ENCODE measurements at places on chromosomes 3 and 15. TPM values are rescaled to one million over a fixed set of nuclear protein-coding genes. Genes with fewer than 3 reads are reported as not detected.

CLSTN2 gene
- total RNA-seq: 4.5 TPM

- no peak for DNase-seq
- peaks cover 11% of the 10 kb centered on the region for H3K4me1 ChIP-seq
- no peak overlapping the region for H3K4me3 ChIP-seq
- H3K36me3 ChIP-seq: no peaks in the 10 kb centered on the region
- H3K27me3 ChIP-seq: no peaks in the 10 kb centered on the region
- H3K27ac ChIP-seq: no peak overlapping the region
Observed at GRCh38 chr3:151330379-151330778, 1.0 kb upstream of the P2RY13 start.

GRCh38 chr3:13299531-13300155 is 120.5 kb downstream of the NUP210 start:
- peaks cover 13% of the 10 kb centered on the region for H3K27me3 ChIP-seq
- no peak overlapping the region for H3K27ac ChIP-seq
- H3K4me1 ChIP-seq: no peaks in the 10 kb centered on the region

ARPP21 gene
- total RNA-seq: not detected

FEZF2 gene
- total RNA-seq: not detected

All from lower lobe of right lung (tissue), 2 donors.